ENCODE measurements at places on chromosomes 3 and 15.

GRCh38 chr3:192855434-192855833, 62.2 kb downstream of the MB21D2 start:
- DNase-seq: no peak

GRCh38 chr15:68537506-68537905, 41.3 kb upstream of the CORO2B start:
- DNase-seq: no peak

- DNase-seq: no peak
Measured at GRCh38 chr15:33706173-33706572, 262.1 kb upstream of the CHRM5 start.

DNA sequence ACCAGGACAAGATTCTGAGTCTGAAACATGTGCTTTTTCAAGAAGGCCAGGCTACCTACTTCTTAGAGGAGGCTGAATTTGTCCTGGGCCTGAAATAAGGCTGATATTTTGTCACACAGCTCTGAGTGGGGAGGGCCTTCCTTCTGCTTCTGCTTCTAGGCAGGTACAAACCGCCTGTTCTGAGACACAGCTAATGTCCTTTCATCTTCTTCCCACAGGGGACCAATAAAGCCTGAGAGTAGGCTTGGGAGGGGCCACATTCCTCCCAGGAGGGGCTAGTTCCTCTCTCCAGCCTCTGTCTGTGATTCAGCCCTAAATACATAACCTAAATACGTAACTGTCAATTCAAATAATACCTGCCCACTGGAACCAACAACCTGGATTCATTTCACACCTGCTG, 34.8 kb downstream of the CRYGS start:
- no peak for DNase-seq

GRCh38 chr15:69853544-69853951, 244.2 kb downstream of the TLE3 start:
- no peak for DNase-seq

DNA sequence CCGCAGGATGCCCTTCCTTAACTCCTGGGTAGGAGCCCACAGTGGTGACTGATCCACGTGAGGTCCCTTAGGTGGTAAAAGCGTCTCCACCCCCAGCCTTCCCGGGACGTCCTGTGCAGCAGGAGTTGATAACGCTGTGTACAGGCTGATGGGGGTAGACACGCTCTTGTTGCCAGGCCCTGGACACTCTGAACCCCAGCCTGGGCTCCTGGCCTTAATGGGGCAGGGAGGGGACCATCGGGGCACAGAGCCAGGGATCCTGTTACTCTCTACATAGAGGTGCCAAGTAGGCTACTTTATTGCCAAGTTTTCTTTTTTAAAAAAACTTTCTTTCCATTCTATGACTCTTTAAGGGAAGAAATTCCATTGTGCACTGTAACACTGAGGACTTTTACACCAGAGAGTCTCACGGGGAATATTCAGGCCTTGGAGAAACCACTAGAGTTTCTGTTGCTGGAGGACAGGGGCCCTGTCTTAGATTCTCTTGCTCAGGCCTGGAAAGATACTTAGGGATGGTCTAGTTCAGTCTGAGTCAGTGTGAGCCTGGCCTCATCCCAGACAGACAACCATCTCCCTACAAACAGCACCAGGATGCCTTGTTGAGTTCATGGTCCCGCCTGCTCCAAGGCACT, 104.3 kb upstream of the RNU6-1 start:
- no peak for DNase-seq

GRCh38 chr3:178062126-178062525, 474.1 kb upstream of the KCNMB2 start:
- DNase-seq: no peak

- DNase-seq: no peak
Measured at GRCh38 chr3:4974154-4974553, 5.1 kb upstream of the BHLHE40 start.

DNA sequence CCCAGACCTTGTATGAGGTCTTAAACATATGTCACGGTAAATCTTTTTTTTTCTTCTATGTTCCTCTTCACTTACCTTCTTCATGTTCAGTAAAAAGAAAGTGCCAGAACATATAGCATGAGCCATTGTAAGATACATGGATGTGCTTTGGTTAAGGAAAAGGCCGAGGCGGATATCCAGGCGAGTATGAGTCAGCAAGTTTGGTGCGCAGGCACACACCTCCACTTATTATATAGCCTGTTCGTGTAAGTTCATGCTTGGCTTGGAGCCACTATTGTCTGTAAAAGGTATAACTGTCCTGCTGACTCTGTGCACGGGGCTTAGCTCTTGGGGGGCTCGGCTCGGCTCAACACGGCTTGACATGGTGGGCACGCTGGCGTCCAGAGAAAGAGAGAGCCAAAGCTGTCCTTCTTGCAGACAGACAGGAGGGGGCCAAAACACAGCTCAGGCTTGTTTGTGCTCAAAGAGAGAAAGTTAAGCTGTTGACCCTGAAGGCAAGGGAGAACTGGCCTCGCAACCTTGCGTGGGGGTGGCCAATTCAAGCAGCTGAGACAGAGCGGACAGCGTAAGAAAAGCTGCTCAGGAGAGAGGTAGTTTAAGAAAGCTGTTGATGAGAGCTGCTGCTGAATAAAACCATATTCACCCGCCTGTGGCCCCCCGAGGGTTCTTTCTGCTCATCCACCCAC, 251.2 kb downstream of the SLC9A9 start:
- peak; percentile 26 for DNase-seq

DNA sequence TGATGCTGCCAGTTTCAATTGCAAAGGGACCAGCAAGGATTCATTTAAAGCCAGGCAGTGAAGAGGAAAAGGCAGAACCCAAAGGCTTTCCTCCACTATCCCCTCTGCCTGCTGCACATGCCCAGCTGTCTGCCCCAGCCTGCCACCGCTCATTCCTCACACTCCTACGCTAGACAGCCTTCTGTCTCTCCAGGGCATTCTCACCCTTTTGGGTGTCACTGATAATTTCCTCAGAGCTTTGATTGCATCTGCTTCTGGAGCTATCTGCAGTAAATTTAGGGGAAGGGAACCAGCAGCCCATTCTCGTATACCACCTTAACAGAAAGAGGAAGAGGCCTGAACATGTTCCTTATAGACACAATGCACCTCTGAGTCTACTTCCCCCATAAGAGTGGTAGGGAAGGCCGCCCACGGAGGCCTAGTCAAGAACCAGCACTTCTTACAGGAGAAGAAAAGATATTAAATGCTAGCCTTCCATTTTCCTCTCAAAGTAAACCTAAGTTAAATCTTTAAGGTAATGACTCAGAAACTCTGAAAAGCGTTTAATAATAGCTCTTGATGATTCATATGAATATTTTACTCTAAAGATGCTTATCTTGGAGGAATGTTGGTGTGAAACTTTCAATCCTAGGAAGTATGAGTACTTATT, 20.9 kb downstream of the NUDT16 start:
- no peak for DNase-seq

DNA sequence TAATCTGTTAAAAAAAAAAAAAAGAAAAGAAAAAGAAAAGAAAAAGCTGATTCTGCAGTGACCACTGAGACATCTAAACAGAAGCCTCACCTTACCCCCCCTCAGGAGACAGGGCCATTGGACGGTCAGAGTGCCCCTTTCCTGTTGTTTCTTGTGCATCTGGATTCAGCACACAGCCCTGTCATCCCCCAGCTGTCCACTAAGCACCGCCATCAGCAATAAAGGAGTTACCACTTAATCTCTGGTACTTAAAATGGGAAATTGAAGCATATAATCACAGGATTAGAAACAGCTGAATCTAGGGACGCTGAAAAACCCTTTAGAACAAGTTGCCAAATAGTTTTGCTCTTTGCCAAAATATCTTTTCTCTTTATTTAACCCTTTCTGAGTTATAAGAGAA, 62.5 kb downstream of the TRIM69 start:
- DNase-seq: peak; percentile 55

DNA sequence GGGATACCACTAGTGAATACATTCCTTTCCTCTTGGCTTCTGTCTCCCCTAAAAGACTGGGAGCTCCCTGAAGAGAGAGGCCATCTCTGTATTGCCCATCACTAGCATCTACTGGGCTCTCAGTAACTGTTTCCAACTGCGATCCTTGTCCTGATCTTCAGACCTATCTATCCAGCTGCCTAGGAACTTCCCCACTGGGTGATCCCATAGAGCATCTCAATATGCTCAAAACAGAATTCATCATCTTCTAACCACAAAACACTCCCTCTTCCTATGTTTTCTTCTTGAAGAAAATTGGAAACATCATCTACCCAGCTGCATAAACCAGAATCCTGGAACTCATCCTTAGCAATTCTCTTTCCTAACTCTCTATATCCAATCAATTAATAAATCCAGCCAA, 54.6 kb downstream of the PLD1 start:
- no peak for DNase-seq

DNA sequence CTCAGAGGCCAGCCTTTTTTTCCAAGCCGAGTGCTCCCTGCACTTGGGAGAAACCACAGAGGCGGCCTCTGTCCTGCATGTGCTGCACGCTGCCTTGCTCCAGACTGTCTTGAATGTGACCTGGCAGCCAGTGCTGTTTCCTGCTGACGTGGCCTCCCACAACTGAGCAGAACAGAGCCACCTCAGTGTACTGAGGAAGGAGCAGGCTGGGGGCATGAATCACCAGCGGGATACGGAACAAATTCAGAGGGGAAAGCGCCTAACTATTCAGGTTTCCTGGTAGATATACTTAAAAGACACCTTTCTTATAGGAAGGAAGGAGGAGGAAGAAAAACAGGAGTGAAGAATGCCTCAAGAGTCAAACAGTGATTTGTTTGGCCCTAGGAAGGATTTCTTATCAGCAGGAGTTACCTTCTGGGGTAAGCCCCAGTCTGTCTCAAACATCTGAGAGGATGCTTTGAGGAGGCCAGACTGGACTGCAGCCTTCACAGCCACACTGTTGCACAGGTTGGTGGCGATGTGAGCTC, 114.0 kb downstream of the FNDC3B start:
- DNase-seq: peak; percentile 99

GRCh38 chr15:62071711-62072308, 5.0 kb downstream of the C2CD4A start:
- DNase-seq: peak; percentile 63

DNA sequence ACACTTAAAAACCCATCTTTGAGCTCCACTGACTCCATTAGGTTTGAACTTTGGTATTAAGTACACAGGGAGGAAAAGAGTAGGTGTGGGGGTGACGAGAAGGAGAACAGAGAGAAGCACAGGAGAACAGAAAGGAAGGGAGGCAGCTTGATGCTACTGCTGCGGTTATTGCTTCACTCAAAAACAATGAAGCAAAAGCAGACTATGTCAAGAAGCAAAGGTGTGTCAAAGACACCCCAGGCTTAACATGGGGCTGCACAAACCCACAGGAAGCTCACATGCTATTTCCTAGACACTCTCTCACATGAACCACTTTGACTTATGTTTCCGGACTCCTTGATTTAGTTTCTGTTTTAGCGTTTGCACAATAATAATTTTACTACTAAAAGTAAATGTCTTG, 961.0 kb upstream of the CFAP20DC start:
- DNase-seq: no peak

- no peak for DNase-seq
Measured at GRCh38 chr3:177770383-177771230, 573.3 kb upstream of the TBL1XR1 start.

DNA sequence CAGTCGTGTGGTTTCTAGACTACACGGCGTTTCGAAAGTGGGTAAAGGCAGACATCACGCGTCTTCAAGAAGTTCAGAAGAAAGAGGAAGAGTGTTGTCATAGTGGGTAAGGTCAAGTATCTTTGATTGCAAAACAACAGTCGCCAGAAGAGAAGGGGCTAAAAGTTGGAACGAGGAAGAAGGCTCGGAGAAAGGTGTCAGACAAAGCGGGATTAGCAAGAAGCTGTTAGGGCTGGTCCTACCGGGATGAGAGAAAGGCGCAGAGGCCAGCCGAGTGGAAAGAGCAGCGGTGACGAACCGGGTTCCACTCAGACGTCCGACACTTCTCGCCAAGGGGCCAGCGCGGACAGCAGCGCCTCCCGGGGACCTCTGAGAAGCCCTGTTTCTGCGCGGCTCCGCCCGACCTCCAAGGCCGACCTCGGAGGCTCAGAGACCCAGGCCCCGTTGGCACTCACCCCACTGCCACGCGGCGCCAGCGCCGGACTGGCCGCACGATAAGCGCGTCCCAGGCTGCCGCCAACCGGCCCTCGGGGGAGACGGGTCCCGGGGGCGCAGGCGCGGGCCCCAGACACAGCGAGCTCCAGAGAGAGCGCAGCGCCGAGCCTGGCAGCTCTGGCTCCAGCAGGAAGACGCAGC, 436 bp downstream of the ADPGK start:
- DNase-seq: no peak

GRCh38 chr15:98177966-98178592, 217.6 kb downstream of the ARRDC4 start:
- peak; percentile 33 for DNase-seq

DNA sequence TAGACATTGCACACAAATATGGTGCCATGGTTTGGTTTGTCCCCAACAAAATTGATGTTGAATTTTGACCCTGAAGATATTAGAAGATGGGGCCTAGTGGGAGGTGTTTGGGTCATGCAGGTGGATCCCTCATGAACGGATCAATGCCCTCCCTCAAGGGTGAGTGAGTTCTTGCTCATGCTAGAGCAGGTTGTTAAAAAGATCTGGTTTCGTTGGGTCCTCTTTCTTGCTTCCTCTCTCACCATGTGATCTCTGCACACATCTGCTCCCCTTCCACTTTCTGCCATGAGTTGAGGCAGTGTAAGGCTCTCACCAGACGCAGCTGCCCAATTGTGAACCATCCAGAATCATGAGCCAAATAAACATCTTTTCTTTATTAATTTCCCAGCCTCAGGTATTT, 87.8 kb upstream of the MDFIC2 start:
- no peak for DNase-seq

DNA sequence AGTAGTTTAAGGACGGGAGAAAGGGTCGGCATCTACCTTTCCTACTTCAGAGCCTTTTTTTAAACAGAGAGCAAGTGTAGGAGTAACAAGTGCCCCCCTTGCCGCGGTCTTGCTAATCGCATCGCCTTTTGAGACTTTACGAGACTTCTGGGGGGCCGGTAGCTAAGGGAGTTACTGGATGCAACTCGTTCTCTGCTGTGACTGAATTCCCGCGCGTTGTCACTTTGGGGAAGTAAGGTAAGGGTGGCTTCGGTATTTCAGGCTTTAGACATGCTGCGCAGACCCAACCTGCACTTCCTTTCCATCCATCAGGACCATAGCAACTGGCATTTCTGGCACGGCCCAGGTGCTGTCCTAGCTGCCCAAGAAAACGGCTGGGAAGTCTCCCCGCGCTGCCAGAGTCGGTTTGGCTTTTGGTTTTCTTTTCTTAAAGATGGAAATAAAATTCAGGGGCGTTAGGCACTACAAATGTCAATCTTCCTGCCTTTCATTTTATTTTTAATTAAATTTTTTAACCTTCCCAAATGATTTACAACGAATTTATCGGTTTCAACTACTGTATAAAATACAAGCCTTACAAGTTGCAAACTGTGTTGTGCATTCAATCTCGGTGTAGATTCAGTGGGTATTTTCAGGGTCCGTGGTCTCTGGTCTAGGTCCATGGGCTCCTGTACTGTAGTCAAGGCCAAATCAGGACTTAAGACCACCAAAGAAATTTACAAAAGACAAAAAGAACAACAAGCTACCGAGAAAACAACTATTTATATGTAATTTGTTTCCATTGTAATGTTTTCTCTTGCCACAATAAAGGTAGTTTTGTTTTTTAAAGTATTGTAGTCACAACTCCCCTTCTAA, 3.5 kb downstream of the MECOM start:
- DNase-seq: no peak

- no peak for DNase-seq
Measured at GRCh38 chr3:98967758-98968157, 66.3 kb upstream of the DCBLD2 start.

Measured in lung microvascular endothelial cell (primary cell).